Hepatic stellate cell (primary cell): ENCODE measurements at places on chromosomes 12 and 14.

GRCh38 chr12:66024949-66025348 is 105.6 kb downstream of the LLPH start:
- no peak for DNase-seq

DNA sequence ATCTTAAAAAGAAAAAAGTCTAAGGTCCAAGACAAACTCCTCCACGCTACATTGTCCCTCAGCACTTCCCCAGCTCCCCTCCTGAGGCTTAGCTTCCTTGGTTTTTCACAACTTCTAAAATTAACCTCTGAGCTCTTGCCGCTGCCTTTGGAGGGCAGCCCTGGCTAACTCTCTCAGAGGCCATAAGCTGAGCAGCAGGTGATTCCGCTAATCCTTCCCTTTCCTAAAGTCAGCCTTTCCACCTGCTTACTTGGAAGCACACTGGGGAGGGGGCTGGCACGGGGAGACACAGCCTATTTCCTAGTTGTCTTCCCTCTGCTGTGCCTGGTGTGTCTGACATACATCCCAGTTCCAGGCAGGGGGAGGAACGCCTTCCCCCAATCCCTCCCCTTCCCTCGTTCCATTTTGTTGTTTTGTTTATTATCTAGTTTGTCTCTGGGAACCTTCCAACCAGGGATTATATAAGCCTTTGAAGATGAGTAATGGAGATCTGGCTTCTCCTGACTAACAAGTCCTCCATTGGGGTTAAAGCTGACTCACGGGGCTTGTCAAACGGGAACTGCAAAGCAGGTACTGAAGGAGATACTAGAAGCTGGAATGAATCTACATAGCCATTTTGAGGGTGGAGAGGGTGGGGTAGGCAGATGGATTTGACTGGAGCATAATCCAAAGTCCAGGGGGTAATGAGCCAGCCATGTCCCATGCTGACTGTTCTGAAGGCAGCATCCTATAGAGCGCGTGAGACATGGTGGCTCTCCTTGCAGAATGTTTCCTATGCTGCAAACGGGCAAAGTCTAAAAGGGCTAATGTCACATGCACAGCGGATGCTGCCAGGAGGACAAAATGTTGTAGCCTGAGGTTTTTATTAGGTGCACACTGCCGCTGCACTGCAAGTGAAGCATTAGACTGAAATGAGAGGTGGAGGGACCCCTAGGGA is 230.8 kb downstream of the FOXN3 start:
- DNase-seq = peak; percentile 56

GRCh38 chr12:29255042-29255441 is 106.0 kb downstream of the FAR2 start:
- no peak for DNase-seq

GRCh38 chr12:1127021-1127420 is 136.0 kb downstream of the ERC1 start:
- no peak for DNase-seq

DNA sequence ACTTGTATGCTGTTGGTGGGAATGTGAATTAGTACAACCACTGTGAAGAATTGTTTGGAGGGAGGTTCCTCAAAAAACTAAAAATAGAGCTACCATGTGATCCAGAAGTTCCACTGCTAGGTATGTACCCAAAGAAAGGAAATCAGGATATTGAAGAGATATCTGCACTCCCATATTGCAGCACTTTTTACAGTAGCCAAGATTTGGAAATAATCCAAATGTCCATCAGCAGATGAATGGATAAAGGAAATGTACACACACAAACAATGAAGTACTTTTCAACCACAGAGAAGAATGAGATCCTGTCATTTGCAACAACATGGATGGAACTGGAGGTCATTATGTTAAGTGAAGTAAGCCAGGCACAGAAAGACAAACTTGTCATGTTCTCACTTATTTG is 25.9 kb downstream of the TIGAR start:
- no peak for DNase-seq

GRCh38 chr14:82362452-82362851 is 828.8 kb upstream of the SEL1L start:
- DNase-seq = no peak

- peak; percentile 22 for DNase-seq
Observed at GRCh38 chr12:12716151-12716792, 896 bp upstream of the CDKN1B start.

DNA sequence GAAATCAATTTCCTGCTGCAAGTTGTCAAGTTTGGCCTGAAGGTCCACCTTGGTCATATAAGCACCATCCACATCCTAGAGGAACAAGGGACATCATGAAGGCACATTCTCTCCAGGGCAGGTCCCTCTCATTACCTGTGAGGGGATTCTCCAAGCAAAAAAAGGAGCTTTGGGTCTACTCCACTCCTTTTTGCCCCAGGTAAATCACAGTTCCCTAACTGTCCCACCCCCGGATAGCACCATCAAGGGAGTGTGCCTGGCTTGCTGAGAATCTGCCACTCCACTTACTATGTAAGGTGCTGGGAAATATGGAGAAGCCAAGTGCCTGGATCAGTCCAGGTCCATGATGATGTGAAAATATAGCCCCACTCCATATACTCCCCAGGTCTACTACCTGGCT is 2.5 kb downstream of the KRT1 start:
- no peak for DNase-seq

GRCh38 chr14:89036371-89036770 is 211.9 kb downstream of the TTC8 start:
- no peak for DNase-seq

DNA sequence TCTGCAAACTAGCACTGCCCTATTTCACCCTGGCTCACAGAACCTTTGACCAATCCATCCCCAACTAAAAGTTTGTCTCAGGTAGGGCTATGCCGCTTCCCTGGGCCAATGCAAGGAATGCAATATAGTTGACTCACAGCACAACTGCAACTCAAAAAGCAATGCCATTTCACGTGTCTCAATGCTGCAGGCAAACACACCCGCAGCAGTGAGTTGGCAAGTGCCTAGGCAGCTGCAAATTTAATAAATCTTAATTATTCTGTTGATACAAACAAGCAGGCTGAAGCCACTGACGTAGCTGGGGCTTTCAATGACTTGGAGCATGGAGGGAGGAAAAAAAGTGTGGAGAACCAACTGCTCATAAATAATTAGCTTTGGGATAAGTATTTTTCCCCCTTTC is 87.9 kb downstream of the SYNE3 start:
- DNase-seq = no peak

DNA sequence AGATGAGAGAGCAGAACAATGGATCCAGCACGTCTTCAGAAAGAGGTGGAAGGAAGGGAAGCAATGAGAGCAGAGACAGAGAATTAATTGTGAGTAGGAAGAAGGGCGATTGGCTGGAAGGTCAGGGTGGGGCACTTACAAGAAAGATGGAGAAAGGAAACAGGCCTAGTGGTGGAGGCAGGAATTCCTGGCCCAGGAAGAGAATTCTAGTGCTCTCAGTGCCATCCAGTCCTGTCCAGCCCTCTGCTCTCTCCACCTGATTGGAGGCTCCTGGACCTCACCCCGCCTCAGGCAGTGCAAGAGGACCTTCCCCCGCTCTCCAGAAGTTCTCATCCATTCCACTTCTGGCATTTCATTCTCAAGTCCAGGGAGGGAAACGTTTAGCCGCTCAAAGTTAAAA is 43.0 kb downstream of the NGB start:
- DNase-seq = no peak

DNA sequence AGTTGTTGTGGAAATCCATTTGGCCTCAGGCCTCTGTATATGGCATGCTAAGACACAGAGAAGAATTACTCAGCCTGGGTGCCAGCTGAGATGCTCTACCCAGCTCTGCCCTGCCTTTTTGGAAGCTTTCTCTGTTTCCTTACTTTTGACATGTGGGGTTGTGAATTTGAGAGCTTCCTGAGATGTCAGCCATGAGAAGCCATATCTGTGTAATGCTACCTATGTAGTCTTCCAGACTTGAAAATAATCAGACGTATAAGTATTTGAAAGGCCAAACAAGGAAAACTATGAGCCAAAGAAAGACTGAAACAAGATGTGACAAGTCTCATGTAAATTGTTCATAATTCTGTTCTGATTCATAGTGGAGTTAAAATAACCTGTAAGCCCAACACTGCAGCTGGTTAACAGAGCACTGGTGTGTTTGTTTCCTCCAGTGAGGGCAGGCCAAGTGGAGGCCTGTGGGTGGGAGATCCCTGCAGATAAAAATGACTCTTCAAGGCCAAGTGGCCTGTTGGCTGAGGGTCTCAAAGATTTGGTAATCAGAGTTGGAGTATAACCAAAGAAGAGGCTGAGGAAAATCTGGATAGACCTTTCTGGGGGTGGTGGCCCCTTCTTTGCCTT is 94.0 kb downstream of the TMX1 start:
- no peak for DNase-seq

GRCh38 chr14:103528587-103529382 is at the start of gene TRMT61A:
TRMT61A (plus strand) TSS chr14:103529196; CDS start chr14:103529979, 783 bp downstream.
- DNase-seq = peak; percentile 99

GRCh38 chr14:76257842-76258397 is 106.2 kb downstream of the GPATCH2L start:
- DNase-seq = no peak

- DNase-seq = peak; percentile 26
Observed at GRCh38 chr12:85866986-85867776, 6.9 kb upstream of the NTS start.

DNA sequence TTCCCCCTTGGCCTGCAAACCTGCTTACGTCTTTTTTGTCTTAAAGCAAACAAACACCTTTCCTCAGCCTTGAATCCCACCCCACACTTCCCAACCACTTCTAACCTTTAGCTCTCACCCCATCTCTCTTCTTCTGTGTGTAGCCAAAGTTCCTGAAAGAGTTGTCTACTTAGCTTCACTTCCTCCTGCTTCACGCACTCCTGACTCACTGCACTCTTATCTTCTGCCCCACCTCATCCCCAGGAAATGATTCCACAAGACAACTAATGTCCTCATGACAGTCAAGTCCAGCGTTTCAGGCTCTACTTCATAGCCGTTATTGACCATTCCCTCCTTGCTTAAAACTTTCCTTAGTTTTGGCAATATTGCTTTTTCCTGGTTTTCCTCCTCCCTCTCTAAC is 22.4 kb downstream of the EIF2B2 start:
- no peak for DNase-seq

DNA sequence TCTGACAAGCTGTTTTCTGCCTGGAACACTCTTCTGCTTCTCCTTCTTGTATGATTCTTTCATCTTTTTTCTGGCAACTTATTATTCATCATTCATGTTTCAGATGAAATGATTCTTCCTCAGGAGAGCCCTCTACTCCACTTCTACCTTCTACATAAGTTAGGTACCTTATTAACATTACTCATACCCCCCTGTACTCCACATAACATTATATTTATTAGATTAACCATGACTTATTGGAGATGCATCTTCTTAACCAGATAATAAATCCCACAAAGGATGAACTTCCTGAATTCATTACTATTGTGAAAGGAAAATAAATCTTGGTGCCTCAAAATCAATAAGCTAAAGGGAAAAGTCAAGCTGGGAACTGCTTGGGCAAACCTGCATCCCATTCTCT is 1636.5 kb upstream of the FLRT2 start:
- no peak for DNase-seq

DNA sequence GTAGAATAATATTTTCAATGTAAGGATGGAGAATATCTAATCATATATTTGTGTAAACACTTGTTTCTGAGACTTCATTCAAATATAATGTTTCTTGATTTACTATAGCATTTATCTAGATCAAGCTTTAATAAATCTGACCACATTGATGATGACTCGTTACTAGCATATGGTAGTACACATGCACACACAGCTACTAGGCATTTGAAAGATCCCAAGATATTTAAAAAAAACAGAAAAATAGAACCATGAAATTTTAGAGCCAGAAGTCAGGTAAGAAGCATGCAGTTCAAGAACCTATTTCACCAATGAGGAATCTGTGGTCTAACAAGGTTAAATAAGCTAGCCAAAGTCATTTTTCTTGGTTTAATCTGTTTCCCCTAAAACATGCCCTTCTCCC is 32.0 kb downstream of the DCP1B start:
- peak; percentile 12 for DNase-seq

- no peak for DNase-seq
Observed at GRCh38 chr14:32657081-32657480, 281.6 kb upstream of the NPAS3 start.

- DNase-seq = no peak
Observed at GRCh38 chr14:64990296-64990695, 3.6 kb downstream of the FNTB start.

- DNase-seq = no peak
Observed at GRCh38 chr12:700016-700415, 36.8 kb upstream of the NINJ2 start.

- DNase-seq = no peak
Observed at GRCh38 chr14:75220156-75220555, 43.7 kb upstream of the TMED10 start.

GRCh38 chr12:68560851-68561422 is 49.8 kb upstream of the RAP1B start:
- DNase-seq = no peak

DNA sequence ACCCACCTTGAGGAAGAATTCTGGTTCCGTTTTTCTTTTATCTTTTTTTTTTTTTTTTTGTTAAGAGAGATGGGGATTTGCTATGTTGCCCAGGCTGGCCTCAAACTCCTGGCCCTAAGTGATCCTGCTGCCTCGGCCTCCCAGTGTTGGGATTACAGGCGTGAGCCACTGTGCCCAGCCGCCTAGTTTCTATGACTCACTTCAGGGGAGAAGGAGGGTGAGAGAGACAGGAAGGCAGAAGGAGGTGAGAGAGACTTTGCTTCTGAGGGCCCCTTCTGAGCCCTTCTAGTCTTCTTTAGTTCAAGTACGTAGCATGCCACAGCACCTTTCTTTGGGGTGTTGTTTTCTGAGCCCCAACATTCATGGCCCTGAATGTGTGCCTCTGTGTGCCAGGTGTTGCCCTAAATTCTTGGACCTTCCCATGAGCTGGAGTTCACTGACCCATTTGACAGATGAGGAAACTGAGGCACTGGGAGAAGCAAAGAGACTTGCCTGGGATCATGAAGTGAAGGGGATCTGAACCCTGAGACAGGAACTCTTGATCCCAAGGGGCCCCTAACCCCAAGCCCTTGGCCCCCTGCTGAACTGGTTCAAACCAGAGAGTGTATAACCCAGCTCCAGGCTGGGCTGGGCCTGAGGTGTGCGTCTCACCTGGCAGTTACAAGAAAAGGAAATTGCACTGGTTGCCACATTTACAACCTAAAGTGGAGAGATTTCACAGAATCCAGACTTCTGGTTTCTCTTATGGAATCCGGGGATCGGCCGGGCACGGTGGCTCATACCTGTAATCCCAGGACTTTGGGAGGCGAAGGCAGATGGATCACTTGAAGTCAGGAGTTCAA is 20.8 kb downstream of the SH2B3 start:
- DNase-seq = no peak
